ENCODE measurements at places on chromosomes 3 and 15.

DNA sequence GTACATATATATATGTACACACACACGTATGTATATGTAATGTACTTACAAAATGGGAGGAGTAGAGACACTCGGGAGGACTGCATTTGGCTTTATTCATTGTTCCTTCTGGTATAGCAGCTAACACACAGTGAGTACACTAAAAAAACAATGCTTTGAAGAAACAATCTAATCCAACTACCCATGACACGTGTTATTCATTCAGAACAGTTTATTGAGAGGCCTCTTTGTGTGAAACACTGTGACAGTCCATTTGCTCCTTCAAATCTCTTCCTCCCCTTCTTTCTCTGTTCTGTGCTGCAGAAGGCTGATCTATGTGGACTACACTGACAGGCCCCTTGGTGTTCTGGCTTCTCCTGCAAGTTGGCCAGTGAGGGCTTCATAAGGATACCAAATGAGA, 1075.9 kb upstream of the CFAP20DC start:
- no peak for DNase-seq

DNA sequence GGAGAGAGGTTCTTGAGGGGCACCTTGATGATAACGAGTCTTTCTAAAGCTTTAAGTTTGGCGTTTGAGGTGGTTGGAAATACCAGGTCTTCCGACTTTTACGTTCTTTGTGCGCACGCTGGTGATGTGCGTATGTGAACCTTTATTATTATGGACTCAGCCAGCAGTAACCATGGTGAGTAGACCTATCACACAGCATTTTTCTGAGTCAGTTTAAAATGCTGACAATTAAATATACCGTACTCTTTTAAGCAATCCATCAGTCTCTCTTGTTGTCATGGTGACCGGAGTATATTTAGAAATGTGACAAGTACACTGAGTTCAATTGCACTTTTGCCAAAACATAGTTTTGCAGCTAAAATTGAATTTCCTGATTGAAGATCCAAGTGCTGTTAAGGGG, 172.2 kb downstream of the LPP start:
- DNase-seq: no peak

- no peak for DNase-seq
These were observed 1132.1 kb upstream of the ALCAM start for GRCh38 chr3:104234442-104235194.

DNA sequence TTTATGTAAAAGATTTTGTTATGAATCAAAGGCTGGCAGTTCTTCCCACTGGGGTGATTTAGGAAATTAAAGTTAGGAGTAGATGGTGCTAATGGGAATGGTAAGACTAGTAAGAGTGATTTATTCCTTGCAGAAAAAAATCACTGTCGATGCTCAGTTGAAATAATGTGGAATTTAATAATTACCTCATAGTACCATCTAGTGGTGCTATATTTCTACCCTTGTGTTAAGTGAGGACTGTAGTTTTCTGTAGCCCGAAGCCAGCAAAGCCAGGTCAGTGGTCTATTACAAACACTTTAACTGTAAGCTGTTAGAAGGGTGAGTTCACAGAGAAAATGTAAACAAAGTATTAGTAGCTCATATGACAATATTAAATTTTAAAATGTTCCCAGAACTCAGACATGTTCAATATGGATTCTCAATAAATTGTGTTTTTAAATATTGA, 39.5 kb upstream of the GOLGA8J start:
- peak; percentile 53 for DNase-seq

- DNase-seq: peak; percentile 97
These were observed 36.4 kb downstream of the CCDC80 start for GRCh38 chr3:112604536-112604935.

DNA sequence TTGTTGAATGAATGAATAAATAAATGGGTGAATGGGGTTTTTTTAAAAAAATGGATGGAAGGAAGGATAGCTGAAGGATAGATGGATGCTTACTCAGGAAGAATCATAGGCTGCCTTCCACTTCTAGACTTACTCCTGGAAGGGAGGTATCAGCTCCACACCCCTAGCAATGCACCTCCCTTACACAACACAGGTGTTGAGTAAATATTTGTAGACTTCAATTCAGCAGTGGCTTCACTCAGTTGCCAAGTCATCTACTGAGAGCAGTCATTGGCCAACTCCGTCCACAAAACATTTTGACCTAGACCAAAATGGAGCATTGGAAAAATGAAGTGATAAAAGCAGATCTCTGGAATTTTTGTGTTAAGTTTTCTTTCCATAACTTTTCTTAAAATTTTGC, 65.5 kb upstream of the ST8SIA2 start:
- no peak for DNase-seq

DNA sequence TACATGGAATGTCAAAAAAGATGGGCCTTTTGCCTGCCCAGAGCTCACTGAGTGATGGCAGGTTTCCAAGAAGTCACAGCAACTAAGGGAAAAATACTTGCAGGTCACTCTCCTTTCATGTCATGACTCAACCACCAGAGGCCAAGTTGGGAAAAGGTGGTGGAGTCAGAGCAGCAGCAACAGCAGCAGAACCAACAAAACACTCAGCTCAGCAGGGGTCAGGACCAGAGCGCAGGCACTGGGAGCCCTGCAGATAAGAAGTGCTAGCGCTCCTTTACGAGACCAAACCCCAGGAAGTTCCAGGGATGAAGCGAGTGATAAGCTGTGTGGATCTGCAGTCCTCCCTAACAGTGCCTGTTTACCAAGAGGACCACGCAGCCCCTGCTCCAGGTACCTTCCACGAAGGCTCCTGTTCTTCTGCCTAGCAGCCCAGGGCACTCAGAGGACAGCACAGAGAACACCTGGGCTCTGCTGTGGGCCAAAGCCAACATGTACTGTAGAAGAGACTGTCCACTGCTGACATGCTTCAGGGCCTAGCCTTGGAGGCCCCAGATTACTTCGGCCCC, 26.0 kb downstream of the POC1A start:
- DNase-seq: peak; percentile 73

GRCh38 chr3:15318661-15319060, 13.7 kb downstream of the SH3BP5 start:
- no peak for DNase-seq

DNA sequence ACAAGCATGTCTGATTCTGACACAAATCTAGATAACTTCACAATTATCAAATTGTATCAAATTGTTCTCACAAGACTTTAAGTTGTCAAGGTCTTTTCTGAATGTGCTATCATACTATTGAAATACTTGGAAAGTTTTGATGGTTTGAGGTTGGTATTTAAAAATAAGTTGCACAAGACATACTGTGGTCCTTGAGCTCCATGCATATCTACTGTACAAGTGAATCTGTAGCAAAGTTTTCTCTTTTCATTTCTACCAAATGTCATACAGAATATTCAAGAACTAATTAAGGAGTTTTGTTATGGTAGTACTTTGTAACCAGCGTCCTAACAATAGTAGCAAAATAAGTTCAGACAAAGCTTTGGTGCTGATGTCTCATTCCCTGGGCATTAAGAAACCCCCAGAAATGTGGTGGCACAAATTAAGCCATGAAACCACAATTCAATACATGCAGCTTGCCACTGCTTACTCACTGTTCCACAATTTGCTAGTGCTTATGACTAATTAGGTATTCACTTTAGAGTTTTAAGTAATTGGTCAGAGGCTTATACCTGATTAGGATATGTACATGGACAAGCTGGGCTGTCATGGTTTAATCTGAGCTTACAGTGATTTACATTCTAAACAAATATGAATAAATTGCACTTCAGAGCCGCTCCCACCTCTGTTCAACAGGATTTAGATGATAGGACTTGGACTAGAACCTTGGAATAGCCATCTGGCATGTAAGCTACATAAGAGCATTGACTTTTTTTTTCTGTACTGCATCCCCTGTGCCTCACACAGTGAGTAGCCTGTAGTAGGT, 8.8 kb downstream of the TBC1D23 start:
- peak; percentile 96 for DNase-seq

DNA sequence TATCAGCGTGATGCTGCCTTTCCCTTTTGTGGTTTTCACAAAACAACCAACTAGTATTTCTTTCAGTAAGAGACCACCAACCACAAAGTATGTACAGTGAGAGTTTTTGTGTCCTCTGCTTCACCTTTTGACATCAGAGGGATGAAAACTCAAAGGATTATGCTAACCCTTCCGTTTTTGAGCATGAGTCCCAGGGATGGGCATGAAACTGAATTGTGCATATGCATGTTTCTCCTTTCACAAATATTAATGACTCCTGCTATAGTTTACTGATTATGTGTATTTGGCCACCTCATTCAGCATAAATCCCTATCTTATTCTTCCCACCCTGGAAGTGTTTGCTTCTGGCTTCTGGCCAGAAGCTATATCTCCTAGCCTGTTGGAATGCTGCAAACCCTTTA, 59.2 kb downstream of the RSRC1 start:
- DNase-seq: peak; percentile 73

GRCh38 chr3:56303487-56303886, 164.8 kb downstream of the ERC2 start:
- DNase-seq: peak; percentile 65

DNA sequence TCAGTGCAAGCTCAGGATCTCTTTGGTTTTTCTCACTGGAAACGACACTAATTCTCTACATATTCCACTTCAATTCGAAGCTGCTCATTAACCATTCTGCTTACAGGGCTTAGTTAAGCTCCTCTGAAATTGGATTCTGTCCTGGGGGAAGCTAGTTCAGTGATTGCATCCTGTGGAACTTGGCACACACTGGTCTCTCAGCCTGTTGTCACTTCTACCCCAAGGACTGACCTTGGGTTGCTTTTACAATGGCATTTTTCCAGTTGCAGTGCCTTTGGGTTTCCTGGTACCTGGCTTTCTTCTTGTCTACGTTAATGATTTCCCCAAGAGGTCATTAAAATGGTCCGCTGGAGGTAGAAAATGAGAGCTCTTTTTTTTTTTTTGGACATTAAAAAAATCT, 33.3 kb upstream of the GABRB3 start:
- no peak for DNase-seq

DNA sequence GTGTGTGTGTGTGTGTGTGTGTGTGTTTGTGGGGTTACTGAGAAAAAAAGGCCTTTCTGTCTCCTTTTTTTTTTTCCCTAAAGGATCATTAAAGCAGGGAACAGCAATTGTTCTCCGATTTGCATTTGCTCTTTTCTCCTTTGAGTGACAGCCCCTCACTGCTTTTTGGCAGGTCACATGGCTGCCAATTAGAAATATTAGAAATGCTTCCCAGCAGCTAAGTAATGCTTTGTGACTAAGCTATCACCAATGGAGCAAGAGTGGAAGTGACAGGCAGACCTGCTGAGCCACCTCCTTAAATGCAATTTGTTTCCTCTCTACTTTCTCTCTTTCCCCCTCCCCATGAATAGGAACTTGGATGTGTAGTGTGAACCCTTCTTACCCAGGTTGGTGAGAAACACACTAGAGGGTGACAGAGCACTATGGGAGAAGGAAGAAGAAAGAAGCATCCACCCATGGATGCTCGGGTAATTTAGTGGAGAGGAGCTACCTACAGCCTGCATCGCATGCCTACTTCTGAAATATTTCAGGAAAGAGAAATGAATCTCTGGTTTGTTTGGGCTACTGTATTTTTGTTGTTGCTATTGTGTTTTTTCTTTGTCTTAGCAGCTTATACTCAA, 165.2 kb upstream of the PDZRN3 start:
- no peak for DNase-seq

DNA sequence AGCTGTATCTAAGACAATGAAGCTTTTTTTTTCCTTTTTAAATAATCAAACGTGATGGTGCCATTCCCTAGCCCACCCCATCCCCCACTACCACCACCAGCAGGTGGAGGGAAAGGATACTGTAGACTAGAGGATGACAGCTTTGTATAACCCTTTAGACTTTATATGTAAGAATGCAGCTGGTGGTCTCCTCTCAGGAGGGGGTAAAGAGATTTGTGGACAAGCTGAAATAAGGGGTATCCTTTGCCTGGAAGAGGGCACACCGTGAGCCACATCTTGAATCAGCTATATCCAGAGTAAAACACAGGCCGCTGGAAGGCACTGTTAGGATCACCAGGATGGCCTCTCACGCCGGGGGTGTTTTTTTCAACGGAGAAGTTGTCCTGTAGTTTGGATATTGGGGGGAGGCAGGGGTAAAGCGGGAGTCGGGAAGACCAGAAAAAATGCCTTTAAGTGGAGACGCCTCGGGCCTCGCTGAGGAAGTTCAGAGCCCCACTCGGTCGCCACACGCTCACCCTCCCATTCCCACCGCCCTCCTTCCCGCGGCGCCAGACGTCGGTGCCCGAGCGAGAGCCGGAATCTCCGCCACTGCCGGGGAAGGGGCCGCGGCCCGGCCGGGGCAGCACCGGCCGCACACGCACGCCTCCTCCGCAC, 986 bp downstream of the KPNA4 start:
- DNase-seq: no peak

DNA sequence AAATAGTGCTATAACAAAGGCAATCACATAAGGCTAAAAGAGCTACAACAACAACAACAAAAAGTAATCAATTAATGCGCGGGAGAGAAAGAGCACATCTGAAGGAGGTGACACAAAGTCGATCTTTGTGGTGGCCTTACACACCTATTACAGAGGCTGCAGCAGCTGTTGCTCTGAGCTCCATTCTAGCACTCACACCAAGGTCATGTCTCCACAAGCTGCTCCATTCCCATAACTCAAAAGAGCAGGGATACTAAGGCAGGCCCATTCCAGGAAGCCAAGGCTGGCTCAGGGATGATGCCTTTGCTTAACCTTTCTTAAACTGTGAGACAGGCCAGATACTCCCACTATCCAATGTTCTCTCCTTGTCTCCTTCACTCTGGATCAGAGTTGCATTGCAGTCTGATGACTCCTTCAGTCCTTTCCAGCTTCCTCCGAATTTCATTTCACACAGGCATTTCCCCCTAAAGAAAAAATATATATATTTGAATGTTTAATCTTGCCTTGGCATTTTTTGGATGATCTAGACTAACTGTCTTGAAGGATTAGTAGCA, 52.7 kb downstream of the SNTN start:
- no peak for DNase-seq

GRCh38 chr3:52829482-52829881, 990 bp downstream of the ITIH4 start:
- no peak for DNase-seq
